Upper lobe of right lung (tissue), 1 donor: ENCODE measurements at places on chromosomes 2 and 18. TPM values are rescaled to one million over a fixed set of nuclear protein-coding genes. Genes with fewer than 3 reads are reported as not detected.
A peak's percentile ranks its signal among the peaks of the same experiment; 100 is the strongest.

GRCh38 chr2:174605687-174606086 is 8.1 kb upstream of the WIPF1 start:
- H3K4me1 ChIP-seq = peaks cover 4% of the 10 kb centered on the region
- H3K27ac ChIP-seq = no peak overlapping the region
- no peaks in the 10 kb centered on the region for H3K36me3 ChIP-seq
- no peak overlapping the region for H3K4me3 ChIP-seq
- DNase-seq = no peak

- peaks cover 8% of the 10 kb centered on the region for H3K4me1 ChIP-seq
- no peak for DNase-seq
- H3K27ac ChIP-seq = no peak overlapping the region
- no peak overlapping the region for H3K4me3 ChIP-seq
- peaks cover 47% of the 10 kb centered on the region for H3K36me3 ChIP-seq
Observed at GRCh38 chr2:55611997-55612396, 5.4 kb downstream of the PPP4R3B start.

DNA sequence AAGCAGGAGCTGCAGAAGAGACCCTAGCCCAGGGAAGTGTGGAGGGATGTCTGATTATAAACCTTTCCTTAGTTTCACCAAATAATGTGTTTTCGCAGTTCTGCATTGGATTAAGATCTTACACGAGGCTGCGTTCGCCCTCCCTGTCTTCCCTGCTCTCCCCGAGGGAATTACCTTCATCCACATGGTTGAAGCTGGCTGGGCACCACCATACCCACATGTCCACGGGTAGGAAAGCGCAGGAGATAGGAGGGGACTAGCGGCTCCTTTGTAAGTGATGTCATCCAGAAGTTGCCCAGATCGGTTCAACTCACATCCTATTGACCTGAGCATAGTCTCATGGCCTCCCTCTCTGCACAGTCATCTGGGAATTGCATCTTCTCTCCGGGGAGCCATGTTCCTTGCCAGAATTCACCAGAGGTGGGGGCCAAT is 1.1 kb downstream of the TTL start:
- no peaks in the 10 kb centered on the region for H3K36me3 ChIP-seq
- H3K4me3 ChIP-seq = peak overlapping the region; percentile 83
- H3K27me3 ChIP-seq = no peaks in the 10 kb centered on the region
- no peak for DNase-seq
- peak overlapping the region; percentile 85 for H3K27ac ChIP-seq

DNA sequence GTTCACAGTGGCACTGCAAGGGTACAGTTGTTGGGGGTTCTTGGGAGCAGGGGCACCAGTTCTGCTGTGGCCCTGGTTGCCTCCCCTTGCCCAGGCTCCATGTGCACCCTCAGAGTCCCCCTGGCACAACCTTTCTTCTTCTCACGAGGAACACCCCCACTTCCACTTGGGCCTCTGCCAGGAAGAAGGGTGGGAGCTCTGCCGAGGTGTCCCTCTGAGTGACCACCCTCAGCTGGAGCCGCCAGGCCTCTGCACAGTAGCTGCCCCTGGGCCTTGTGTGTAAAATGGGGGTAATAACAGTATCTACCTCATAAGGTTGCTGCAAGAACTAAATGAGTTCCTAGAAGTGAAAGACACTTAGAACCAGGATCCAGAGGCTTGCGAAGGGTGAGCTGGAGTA is 8.4 kb downstream of the TPRKB start:
- no peak overlapping the region for H3K4me3 ChIP-seq
- no peaks in the 10 kb centered on the region for H3K4me1 ChIP-seq
- peaks cover 56% of the 10 kb centered on the region for H3K36me3 ChIP-seq
- DNase-seq = no peak
- H3K27ac ChIP-seq = no peak overlapping the region

DNA sequence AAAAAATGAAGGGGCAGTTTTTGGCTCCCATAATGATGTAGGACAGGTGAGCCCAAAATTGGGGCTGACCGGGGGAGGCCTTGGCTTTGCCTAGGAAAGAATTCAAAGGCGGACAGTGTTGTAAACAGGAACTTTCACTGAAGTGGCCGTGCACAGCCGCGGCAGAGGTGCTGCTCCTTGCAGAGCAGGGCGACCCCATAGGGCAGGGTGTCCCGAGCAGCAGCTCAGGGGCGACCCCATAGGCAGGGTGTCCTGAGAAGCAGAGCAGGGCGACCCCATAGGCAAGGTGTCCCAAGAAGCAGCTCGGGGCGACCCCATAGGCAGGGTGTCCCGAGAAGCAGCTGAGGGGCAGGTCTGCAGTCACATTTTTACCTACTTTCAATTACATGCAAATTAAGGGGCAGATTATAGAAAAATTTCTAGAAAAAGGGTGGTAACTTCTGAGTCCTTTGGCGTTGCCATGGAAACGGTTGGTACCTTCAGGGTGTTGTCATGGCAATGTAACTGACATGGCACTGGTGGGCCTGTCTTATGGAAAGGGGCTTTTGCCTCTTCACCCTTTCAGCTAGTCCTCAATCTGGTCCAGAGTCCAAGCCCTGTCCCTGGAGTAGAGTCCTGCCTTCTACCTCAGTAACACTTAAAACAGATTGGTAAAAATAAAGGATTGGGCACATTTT is 134.5 kb downstream of the FBXO15 start:
- peaks cover 5% of the 10 kb centered on the region for H3K4me1 ChIP-seq
- no peak overlapping the region for H3K4me3 ChIP-seq
- H3K27ac ChIP-seq = no peak overlapping the region
- no peaks in the 10 kb centered on the region for H3K27me3 ChIP-seq
- H3K36me3 ChIP-seq = no peaks in the 10 kb centered on the region
- DNase-seq = no peak

- no peaks in the 10 kb centered on the region for H3K36me3 ChIP-seq
- no peaks in the 10 kb centered on the region for H3K27me3 ChIP-seq
- no peak for DNase-seq
- H3K4me3 ChIP-seq = no peak overlapping the region
Observed at GRCh38 chr18:53056064-53056463, 716.1 kb downstream of the DCC start.

GRCh38 chr18:40473221-40474029 is 1481.6 kb upstream of the PIK3C3 start:
- no peaks in the 10 kb centered on the region for H3K36me3 ChIP-seq
- no peaks in the 10 kb centered on the region for H3K27me3 ChIP-seq
- H3K4me1 ChIP-seq = no peaks in the 10 kb centered on the region
- no peak overlapping the region for H3K4me3 ChIP-seq
- no peak overlapping the region for H3K27ac ChIP-seq

The TUBA4A gene
- 45.4 TPM for total RNA-seq

The CHRND gene
- not detected for total RNA-seq

The BCL2L11 gene
- 23.9 TPM for total RNA-seq

- DNase-seq = no peak
- H3K4me3 ChIP-seq = no peak overlapping the region
- H3K4me1 ChIP-seq = no peaks in the 10 kb centered on the region
- H3K27me3 ChIP-seq = no peaks in the 10 kb centered on the region
- H3K36me3 ChIP-seq = no peaks in the 10 kb centered on the region
Observed at GRCh38 chr2:217108575-217109027, 248.7 kb upstream of the TNP1 start.

The LYPD6B gene
- 0.78 TPM for total RNA-seq

DNA sequence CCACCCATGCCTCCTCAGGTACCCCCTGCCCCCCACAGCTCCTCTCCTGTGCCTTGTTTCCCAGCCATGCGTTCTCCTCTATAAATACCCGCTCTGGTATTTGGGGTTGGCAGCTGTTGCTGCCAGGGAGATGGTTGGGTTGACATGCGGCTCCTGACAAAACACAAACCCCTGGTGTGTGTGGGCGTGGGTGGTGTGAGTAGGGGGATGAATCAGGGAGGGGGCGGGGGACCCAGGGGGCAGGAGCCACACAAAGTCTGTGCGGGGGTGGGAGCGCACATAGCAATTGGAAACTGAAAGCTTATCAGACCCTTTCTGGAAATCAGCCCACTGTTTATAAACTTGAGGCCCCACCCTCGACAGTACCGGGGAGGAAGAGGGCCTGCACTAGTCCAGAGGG is 803 bp upstream of the DES start:
- H3K27ac ChIP-seq = no peak overlapping the region
- H3K27me3 ChIP-seq = peaks cover 35% of the 10 kb centered on the region
- H3K4me3 ChIP-seq = no peak overlapping the region
- no peaks in the 10 kb centered on the region for H3K36me3 ChIP-seq
- no peaks in the 10 kb centered on the region for H3K4me1 ChIP-seq

GRCh38 chr18:7207366-7207915 is 23.4 kb upstream of the LRRC30 start:
- peaks cover 7% of the 10 kb centered on the region for H3K4me1 ChIP-seq
- H3K27me3 ChIP-seq = no peaks in the 10 kb centered on the region

GRCh38 chr2:217510771-217511291 is 492.0 kb downstream of the TNS1 start:
- peaks cover 17% of the 10 kb centered on the region for H3K4me1 ChIP-seq
- H3K36me3 ChIP-seq = no peaks in the 10 kb centered on the region
- DNase-seq = no peak
- H3K4me3 ChIP-seq = no peak overlapping the region
- H3K27me3 ChIP-seq = no peaks in the 10 kb centered on the region
